ENCODE measurements at places on chromosomes 7 and 10.

GRCh38 chr7:135260470-135260869 lies 26.8 kb downstream of the STRA8 start:
- no peak for DNase-seq

DNA sequence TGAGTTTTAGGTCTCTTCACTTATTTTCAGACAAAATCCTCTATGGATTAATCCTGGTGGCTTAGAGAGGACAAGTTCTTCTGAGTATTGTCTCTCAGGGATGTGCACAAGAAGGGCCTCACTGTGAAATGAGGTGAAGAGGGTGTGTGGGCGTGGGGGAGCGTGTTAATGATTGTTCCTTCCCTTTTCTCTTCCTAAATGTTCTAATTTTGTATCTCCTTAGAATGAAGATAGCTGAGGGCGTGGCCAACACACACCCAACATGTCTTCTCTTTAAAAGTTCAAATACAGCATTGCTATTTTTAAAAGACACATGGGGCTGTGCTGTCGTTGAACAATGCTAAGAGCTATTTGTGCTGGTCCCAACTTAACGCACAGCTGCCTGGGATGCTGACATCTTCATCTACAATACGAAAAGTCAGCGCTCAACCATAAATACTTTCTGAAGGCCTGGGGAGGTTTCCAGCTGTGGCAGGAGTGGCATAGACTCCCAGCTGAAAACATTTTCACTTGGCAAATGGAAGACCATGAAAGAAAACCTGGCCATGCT lies 135.9 kb downstream of the JCAD start:
- no peak for DNase-seq

GRCh38 chr7:151632750-151633515 lies 113.2 kb upstream of the RHEB start:
- peak; percentile 84 for DNase-seq

- DNase-seq, result no peak
Observed at GRCh38 chr10:47310090-47310505, 10.1 kb downstream of the GDF10 start.

GRCh38 chr7:158128572-158128971 lies 459.1 kb downstream of the PTPRN2 start:
- no peak for DNase-seq

GRCh38 chr7:158564663-158565035 lies 23.0 kb downstream of the PTPRN2 start:
- no peak for DNase-seq

- DNase-seq, result peak; percentile 24
Observed at GRCh38 chr7:159007364-159007995, 137.2 kb downstream of the VIPR2 start.

DNA sequence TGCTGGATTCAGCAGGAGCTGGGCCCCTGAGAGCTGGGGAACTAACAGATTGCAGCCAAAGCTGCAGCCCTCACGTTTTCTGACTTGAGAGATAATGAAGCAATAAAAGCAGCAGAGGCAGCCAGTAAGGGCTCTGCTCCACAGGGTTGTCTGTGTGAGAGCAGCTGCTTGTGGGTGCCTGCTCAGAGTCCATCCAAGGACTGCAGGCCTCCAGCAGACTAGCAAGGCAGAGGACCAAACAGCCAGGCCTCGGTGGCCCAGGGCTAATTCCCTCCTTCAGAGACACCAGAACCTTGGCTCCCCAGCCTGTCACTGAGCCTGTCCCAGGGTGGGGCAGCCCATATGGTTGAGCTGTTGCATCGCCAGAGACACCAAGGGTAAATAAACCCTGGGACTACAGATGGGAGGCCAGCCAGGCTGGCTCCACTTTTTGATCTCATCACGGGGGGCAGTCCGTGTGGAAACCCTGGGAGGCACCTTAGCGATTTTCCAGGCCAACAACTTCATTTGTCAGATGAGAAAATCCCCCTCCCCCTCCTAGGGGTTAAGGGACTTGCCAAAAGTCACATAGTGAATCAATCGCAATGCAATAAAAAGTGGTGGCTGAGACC lies 229.2 kb downstream of the WDR11 start:
- DNase-seq, result peak; percentile 66

DNA sequence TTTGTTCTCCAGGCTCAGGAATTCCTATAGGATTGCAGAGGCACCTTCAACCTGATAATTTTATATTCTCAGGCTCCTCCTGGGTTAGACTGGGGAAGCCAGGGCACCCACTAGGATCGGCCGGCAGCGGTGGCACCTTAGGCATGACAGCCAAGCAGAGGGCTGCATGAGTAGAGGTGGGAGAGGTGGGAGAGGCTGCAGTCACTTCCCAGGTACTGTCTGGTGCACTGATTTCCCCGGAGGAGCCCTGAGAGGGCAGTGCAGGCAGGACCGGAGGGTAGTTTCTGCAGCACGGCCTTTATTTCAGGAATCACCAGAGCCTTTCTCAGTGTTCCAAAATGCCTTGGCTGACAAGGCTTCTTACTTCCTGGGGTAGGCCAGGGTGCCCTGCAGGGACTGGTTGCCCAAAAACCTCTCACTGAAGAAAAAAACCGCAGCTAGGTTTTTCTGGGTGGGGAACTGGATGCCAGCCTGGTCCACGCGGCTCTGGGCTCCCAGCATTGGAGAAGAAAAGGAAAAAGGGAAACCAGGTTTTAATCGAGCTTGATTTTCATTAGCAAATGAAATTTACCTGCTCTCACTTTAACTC lies 3.6 kb upstream of the HOXA13 start:
- no peak for DNase-seq

DNA sequence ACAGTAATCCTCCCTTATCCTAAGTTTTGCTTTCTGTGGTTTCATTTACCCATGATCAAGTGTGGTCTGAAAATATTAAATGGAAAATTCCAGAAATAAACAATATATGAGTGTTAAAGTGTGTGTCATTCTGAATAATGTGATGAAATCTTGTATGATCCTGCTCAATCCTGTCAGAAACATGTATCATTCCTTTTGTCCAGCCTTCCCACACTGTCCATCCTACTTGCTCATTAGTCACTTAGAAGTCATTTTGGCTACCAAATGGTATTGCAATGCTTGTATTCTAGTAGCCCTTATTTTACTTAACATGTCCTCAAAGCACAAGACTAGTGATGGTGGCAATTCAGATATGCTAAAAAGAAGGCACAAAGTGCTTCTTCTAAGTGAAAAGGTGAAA lies 1211.2 kb upstream of the SORCS1 start:
- no peak for DNase-seq

DNA sequence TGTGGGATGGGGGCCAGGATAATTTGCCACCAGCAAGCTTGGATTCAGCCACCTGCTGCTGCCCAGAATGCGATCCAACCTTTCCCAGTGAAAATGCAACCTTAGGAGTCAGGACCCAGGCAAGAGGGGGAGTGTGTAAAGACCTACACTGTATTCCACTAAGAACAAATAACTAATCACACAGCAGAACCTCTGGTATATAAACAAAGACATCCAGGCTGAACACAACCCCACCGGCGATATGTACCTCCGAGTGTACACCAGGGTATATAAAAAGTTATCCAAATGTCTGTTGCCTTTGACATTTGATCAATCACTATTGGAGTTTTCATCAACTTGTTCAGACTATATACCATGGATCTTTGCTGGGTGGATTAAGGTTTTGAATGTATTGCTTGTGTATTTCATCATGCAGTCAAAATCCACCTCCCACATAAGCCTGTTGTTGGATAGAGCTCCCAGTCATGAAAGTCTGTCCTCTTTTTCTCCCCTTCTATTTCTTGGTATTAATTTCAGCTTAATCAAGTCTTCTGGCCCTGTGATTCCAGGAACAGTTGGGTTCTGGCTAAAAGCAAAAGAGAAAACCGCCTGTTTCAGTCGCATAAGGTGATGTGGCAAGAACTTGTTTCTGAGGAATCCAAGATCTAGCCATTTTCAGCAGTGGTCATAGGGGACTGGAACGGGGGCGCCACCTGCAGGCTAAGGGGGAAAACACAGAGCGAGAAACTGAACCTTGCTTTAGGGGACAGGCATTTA lies 290.7 kb downstream of the CCDC3 start:
- peak; percentile 70 for DNase-seq

All from Peyer's patch (tissue), 4 donors.